Stimulated activated CD4-positive, alpha-beta T cell treated with anti-CD3 and anti-CD28 coated beads, Interleukin-1b, Interleukin-23, amount 100 ng/mL, for 24 hours (primary cell): ENCODE measurements at places on chromosomes 5 and 9.

DNA sequence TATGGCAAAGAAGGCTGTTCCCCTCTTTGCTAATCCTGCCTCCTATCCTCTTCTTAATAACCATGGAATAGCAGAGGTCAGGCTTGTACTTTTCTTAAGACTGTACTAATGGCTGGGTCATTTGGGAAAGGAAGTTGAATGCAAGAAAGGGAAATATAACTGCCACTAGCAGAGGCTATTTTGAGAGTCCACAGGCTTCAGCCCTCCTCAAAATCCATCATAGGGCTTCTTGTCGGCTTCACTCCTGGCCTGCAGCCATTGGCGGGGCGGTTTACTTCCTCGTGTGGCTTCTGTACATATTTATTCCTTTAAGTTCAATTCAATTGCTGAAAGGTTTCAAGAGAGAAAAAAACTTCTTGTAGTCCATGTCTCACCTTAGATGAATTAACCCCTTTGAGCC, 2.8 kb upstream of the PARP8 start:
- no peak for DNase-seq

DNA sequence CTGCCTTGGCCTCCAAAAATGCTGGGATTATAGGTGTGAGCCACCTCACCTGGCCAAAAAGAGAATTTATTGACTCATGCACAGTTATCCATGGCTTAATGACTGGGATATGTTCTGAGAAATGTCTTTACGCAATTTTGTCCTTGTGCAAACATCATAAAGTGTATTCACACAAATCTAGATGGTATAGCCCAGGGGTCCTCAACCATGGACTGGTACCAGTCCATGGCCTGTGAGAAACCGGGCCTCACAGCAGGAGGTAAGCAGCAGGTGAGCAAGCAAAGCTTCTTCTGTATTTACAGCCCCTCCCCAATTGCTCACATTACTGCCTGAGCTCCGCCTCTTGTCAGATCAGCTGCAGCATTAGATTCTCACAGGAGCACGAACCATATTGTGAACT, 12.4 kb upstream of the SIL1 start:
- DNase-seq, result no peak

- no peak for DNase-seq
Observed at GRCh38 chr5:58107704-58108103, 352.2 kb downstream of the PLK2 start.

GRCh38 chr9:83296123-83296522, 233.2 kb upstream of the RASEF start:
- DNase-seq, result no peak

- no peak for DNase-seq
Observed at GRCh38 chr5:179297026-179297425, 48.2 kb downstream of the ADAMTS2 start.

- no peak for DNase-seq
Observed at GRCh38 chr5:139825690-139826089, 30.1 kb downstream of the PSD2 start.

- no peak for DNase-seq
Observed at GRCh38 chr9:120767451-120767850, 25.8 kb downstream of the FBXW2 start.

GRCh38 chr5:24353611-24354010, 291.2 kb downstream of the CDH10 start:
- no peak for DNase-seq

- DNase-seq, result no peak
Observed at GRCh38 chr9:84754881-84755280, 85.4 kb downstream of the NTRK2 start.

DNA sequence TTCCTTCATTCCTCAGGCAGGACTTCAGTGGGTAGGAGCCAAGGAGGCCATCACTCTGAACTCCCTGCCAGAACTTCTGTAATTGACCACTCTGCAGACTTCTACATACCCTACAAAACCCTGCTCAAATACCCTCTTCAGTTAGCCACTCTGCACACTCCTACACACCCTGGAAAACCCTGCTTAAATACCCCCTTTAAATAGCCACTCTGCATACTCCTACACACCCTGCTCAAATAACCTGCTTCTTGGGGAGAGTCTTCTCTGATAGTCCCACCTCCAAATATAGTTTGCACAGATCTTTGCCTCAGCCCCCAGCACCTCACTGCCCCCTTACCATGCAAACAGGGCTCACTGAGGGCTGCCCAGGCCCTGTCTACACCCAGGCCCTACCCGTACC, 18.6 kb upstream of the CARD19 start:
- no peak for DNase-seq

- DNase-seq, result no peak
Observed at GRCh38 chr5:62190173-62190572, 115.8 kb upstream of the KIF2A start.

DNA sequence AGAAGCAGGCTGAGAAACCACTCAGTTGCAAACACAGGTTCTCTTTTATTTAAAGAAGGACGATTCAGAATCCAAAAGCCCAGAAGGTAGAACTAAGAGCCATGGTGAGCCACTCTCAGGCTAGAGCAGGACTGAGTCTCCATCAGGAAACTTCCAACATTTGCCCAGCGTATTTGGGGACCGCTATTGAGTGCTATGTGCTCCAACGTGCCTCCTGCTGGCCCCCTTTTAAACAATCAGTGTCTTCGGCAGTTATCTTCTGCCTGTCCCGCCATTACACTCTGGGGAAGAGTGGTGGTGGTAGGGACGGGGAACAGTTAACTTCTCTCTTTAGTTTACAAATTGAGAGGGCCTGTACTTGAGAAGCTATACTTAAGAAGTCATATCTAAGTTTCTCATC, 78.1 kb downstream of the DENND1A start:
- DNase-seq, result no peak

GRCh38 chr5:33824516-33825195, 67.1 kb downstream of the ADAMTS12 start:
- DNase-seq, result no peak

DNA sequence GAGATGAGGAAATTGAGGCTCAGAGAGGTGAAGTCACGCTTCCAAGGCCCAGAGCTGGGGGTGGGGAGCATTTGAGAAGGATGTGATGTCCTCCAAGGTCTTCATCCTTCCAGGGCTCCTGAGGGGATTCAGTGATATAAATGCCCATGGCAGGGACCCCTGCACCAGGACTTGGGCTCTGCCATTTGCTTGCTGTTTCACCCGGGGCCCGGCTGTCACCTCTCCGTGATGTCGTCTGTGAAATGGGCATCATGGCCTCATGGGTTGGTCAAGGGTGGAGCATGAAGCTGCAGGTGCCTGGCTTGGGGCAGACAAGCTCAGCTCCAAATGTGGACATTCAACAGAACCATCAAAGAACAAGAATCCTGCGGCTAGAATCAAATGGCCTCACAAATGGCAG, 253.1 kb downstream of the PBX3 start:
- no peak for DNase-seq

DNA sequence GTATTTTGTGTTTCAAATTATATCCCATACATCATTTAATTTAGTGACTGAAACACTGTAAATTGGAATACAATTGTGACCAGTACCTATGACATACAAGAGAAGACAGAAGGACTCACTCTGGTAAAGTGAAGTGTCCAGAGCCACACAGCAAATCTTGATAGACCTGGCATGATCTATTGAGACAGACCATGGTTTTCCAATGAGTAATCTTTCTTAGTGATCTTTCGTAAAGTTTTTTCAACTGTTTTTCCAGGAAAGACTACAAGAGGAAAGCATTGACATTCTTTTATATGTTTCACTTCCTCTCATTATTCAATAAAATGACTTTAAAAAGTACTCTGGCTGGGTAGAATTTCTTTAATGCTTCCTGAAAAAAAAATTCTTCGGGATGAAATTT, 43.3 kb upstream of the ALDH1A1 start:
- no peak for DNase-seq

DNA sequence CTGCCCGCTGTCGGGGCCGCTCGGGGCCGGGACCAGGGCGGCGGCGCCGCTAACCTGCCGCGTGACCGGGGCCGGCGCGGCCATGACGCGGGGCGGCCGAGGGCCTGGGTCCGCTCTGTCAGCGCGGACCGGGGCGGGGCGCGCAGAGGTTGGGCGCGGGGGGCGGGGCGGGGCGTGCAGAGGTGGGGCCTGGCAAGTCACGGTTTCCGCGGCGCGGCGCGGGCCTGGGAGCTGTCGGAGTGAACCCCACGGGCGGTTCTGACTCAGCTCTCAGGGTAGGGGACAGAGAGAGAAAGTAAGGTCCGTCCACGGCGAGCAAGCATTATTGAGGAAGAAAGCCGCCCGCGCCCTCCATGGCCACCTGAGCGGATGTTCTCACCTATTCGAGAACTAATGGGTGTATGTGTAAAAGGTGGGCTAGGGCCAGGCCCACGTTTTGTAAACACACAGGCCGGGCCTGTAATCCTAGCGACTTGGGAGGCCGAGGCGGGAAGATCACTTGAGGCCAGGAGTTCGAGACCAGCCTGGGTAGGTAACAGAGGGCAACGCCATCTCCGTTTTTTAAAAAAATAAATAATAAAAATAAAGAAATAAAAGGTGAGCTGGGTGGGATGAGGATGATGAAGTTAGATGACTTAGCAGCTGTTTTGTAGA, at the start of gene PRXL2C:
Gene PRXL2C (minus strand): TSS at position 120 of the 654 bp plus-strand sequence. CDS start 36 bp downstream, at position 84.
- peak; percentile 53 for DNase-seq

DNA sequence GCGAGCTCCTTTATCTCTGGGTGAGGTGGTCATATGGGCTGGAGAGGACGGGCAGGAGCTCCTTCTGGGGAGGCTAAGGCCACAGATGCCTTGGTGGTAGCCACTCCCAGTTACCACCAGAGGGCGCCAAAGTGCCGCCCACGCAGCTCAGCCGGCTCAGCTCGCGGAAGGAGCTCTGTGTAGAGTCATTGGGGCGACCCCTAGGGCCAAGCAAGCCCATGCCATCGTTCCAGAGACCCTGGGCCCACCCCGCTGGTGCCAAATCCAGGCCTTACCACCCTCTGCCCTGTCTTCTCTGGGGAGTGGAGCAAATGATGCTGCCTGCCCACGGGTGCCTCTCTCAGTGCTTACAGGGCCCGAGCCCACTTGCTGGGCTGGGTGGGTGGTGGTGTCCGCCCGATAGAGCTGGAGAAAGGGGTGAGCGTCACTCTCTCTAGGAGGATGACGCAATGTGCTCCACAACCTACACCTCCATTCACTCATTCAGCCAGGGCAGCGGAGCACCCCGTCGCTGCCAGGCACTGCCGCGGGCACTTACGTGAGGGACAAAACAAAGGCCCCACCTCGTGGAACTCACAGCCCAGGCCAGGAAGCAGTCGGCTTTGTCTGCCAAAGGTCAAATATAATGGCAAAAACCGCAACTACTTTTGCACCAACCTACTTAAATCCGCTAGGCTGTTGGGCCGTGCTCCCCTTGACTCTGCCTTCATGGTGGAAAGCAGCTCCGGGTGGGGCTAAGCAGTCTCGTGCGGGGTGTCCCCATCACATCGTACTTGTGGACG, 13.8 kb downstream of the TSPAN17 start:
- peak; percentile 77 for DNase-seq

GRCh38 chr5:131607903-131608540, 27.0 kb downstream of the RAPGEF6 start:
- DNase-seq, result no peak

- DNase-seq, result no peak
Observed at GRCh38 chr5:62208218-62208852, 97.7 kb upstream of the KIF2A start.

GRCh38 chr9:6896562-6896961, 138.8 kb downstream of the KDM4C start:
- no peak for DNase-seq

DNA sequence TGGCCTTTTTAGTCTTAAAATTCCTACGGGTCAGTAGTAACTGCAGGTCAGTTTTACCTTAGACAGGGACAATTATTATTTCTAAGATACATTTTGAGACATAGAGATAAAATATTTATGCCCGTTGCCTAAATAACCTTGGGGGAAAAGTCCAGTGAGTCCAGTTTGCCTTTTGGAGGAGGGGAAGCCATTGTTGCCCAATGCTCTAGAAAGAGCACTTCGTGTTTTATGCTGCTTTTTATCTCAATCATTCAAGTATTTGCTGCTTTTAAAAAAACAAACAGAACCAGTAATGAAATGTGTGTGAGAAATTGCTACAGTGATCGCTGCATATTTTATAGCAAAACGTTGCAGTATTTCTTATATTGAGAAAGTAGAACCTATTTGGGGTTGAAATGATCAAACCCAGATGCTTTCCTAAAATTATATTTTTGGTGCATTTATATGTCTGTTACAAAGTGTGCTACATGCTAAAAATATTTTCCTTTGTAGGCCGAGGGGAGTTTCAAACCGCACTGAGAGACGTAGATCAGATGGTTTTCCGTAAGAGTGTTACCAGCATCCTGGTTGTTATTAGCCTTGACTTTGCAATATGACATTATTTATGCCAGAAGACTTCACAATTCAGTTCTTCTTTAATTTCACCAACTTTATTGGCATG, 266.8 kb downstream of the AOPEP start:
- no peak for DNase-seq

DNA sequence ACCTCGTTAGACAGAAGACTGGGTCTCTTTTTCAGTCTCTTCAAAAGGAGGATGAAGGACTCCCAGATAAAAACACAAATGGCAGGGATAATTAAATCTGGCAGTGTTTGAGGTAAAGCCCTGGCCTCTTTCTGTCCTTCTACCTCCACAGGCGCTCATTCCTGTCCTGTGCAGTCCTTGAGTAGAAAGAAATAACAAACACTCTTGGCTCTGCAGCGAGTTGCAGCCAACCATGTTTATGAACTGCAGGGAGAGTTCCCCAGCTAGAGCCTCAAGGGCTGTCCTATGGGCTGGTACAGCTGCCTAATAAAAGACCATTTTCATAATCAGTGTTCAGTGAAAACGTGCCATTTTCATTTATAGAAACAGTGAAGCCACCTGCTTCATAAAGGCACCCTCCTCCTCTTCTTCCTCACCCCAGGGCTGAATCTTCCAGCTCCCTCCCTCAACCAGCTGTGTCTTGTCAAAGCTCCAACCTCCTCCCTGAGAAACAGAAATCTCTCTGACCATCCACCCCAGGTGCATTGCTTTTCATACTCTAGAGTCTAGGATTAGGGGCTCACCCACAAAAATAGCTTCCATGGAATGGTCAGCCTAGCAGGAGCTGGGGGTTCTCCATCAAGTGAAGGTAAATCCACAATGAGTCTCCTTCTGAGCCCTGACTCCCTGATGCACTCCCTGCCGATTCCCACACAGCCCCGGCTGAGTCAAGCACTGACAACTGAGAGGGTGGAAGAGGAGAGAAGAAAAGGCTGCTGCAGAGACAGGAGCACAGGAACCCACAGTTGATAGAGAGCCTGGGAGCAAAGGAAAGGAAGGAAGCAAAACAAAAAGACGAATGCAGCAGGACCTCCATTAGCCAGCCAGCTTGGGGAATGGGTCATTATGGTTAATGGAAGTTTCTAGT, 150.7 kb downstream of the CMYA5 start:
- DNase-seq, result no peak

GRCh38 chr5:140468188-140468587, 66.6 kb downstream of the ANKHD1 start:
- no peak for DNase-seq

- DNase-seq, result no peak
Observed at GRCh38 chr5:59487772-59488729, 405.5 kb downstream of the PDE4D start.

GRCh38 chr9:138070815-138071214, 193.2 kb downstream of the CACNA1B start:
- no peak for DNase-seq
